ENCODE measurements at places on chromosomes 6 and 20. TPM values are rescaled to one million over a fixed set of nuclear protein-coding genes. Genes with fewer than 3 reads are reported as not detected.

DNA sequence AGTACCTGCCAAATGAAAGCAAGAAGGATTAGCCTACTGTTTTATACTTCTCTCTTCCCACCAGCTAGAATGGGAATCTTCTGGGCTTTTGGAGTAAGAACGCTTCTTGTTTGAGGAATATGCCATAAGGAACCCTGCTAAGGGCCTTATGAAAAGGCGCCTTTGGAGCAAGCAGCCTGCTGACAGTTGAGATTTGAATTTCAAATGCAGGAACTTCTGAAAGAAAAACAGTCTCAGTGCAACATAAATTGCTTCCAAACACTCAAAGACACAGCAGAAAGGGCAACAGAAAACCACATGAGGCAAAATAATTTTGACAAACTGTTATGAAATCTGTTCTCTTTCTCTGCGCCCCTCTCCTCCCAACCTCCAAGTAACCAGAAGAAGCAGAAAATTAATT is 149.4 kb upstream of the B3GAT2 start:
- no peak for DNase-seq

RNF5 gene
- total RNA-seq = 44.5 TPM

GRCh38 chr6:116030770-116031169 is 29.9 kb downstream of the FRK start:
- no peak for DNase-seq

IRF4 gene
- 3.8 TPM for total RNA-seq

TREM1 gene
- total RNA-seq = 6.2 TPM

ACTL10 gene
- 0.96 TPM for total RNA-seq

DNA sequence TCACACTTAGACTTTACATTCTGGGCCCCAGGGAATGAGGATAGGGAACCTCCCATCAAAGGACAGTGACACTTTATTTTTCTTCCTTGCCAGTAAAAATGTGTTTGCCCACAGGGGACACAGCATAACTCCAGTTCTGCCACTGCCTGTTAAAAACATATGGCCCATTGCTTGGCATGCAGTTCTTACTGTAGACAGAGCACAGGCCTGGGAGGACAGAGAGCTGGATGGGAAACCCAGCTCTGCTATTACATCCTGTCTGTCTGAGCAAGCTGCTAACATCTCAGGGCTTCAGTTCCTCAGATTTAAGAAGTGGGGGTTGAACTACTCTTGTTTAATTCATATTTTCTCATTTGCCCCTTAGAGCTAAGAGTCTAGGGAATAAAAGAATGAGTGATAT is 120.2 kb downstream of the AKAP7 start:
- DNase-seq = no peak

TSHZ2 gene
- 95.4 TPM for total RNA-seq

- no peak for DNase-seq
Observed at GRCh38 chr6:129253727-129254126, 370.8 kb downstream of the LAMA2 start.
